ENCODE measurements at places on chromosomes 5 and 9. TPM values are rescaled to one million over a fixed set of nuclear protein-coding genes. Genes with fewer than 3 reads are reported as not detected.
A peak's percentile ranks its signal among the peaks of the same experiment; 100 is the strongest.

GPX8 gene
- total RNA-seq: 35.6 TPM

ADRA1B gene
- 1.2 TPM for total RNA-seq

RGS7BP gene
- total RNA-seq: 3.4 TPM

DNA sequence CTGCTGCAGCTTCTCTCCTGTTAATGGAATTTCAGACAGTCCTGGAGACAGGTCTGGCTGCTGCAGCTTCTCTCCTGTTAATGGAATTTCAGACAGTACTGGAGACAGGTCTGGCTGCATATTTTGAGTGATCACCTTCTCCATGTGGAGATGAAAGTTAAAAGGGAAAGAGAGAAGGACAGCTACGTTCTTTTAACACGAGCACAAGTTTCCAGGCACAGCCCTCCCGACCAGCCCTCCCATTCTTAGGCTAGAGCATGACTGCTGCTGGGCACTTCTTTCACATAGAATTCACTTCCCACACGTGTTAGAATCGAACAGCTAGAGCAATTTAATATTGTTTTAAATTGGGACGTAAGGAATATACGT is 133.3 kb upstream of the DMRT1 start:
- H3K36me3 ChIP-seq: peaks cover 20% of the 10 kb centered on the region
- no peaks in the 10 kb centered on the region for H3K27me3 ChIP-seq
- peak overlapping the region; percentile 16 for H3K4me3 ChIP-seq
- H3K27ac ChIP-seq: peak overlapping the region; percentile 82
- peaks cover 16% of the 10 kb centered on the region for H3K4me1 ChIP-seq

- no peak for DNase-seq
- H3K27me3 ChIP-seq: no peaks in the 10 kb centered on the region
- no peak overlapping the region for H3K4me3 ChIP-seq
- H3K4me1 ChIP-seq: peaks cover 26% of the 10 kb centered on the region
Measured at GRCh38 chr9:87501806-87502205, 4.1 kb downstream of the DAPK1 start.

GRCh38 chr9:99555792-99556191 is 265.9 kb upstream of the NR4A3 start:
- DNase-seq: no peak
- no peak overlapping the region for H3K4me3 ChIP-seq
- no peaks in the 10 kb centered on the region for H3K4me1 ChIP-seq
- H3K36me3 ChIP-seq: no peaks in the 10 kb centered on the region
- no peaks in the 10 kb centered on the region for H3K27me3 ChIP-seq

GRCh38 chr9:93088656-93089015 is 7.4 kb upstream of the CARD19 start:
- H3K27me3 ChIP-seq: no peaks in the 10 kb centered on the region
- no peak overlapping the region for H3K4me3 ChIP-seq
- no peak for DNase-seq
- H3K36me3 ChIP-seq: no peaks in the 10 kb centered on the region

GRCh38 chr9:127651697-127652610 is 39.9 kb downstream of the STXBP1 start:
- no peak overlapping the region for H3K4me3 ChIP-seq
- DNase-seq: peak; percentile 77
- H3K4me1 ChIP-seq: peaks cover 25% of the 10 kb centered on the region
- H3K27ac ChIP-seq: peak overlapping the region; percentile 67
- H3K27me3 ChIP-seq: no peaks in the 10 kb centered on the region
- no peaks in the 10 kb centered on the region for H3K36me3 ChIP-seq

DNA sequence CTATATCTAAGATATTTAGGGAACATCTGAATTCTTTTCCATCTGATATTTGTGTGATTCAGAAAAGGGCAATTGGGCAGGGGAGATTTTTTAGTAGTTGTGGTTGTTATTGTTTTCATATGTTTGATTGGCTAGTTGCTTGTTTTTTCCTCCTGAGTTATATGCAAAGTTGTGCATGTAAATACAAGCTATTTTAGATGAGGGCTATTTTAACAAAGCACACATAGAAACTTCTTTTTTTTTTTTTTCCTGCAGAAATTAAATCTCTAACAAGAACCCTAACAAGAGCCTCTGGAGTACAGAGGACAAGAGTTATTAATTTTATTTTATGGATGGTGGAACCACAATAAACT is 559.1 kb downstream of the CETN3 start:
- H3K27me3 ChIP-seq: no peaks in the 10 kb centered on the region
- H3K4me1 ChIP-seq: no peaks in the 10 kb centered on the region
- H3K4me3 ChIP-seq: no peak overlapping the region
- no peak for DNase-seq
- no peak overlapping the region for H3K27ac ChIP-seq
- no peaks in the 10 kb centered on the region for H3K36me3 ChIP-seq
